Activated T-cell treated with anti-CD3 and anti-CD28 coated beads, Interleukin-2, amount 50 U/mL, for 4 hours (primary cell): ENCODE measurements at places on chromosomes 13 and 19.

DNA sequence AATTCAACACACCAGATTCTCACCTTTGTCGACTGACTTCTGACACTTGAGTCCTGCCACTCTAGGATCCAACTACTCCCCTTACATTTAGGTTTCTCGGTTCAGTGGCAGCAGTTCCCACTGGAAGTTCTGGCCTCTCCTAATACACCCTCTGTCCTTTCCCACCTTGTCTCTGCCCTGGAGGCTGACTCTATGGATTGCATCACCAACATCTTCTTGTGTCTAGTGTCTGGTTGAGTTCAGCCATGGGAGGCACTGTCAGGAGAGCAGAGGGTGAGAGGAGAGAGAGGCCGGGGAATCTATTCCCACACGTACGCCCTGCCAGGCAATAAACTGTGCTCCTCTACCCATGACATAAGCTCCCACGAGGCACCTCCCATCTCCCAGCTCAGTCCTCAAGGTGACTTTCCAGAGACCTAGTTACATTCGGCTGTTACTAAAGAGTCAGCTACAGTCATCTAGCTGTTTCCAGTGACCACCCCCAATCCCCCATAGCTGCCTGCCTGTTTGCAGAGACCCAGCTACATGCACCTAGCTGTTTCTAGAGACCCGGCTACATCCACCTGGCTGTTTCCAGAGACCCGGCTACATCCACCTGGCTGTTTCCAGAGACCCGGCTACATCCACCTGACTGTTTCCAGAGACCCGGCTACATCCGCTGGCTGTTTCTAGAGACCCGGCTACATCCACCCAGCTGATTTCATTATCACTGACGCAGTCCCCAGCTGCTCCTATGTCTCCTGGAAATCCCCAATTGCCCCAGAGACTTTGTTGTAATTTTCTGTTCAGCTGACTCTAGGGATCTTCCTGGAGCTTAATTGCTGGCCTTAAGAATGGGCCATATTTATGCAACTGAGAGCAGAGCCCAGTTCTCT lies 8.1 kb upstream of the LILRB4 start:
- DNase-seq, result no peak

- peak; percentile 18 for DNase-seq
Observed at GRCh38 chr19:17522988-17523872, 11.8 kb downstream of the PGLS start.

DNA sequence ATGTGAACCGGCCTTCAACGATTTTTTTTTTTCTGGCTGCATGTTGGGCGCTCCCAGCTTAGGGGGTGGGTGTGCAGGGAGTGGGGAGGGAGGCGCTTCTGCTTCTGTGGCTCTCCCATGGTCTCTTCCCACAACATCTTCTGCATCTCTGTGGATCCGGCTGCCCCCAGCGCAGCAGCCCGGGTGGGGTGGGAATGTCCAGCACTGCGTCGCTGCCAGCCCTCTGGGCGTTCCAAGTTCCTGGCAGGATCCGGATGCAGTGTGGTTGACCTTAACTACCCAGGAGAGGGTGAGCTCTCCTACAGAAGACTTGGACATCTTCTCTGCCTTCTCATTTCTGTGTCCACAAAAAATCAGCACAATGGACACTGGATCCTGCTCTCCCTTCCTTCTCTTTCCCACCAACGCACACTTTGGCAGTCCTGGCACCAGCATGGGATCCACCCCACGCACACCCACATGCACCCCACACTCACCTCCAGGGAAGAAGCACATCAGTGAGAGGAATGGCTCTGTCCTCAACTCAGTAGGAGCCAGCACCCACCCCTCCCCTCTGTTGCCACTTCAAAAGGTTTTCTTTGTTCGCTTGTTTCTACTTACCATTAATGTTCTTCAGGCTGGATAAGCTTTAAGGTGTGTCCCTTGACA lies 177.3 kb downstream of the COL4A1 start:
- DNase-seq, result no peak

DNA sequence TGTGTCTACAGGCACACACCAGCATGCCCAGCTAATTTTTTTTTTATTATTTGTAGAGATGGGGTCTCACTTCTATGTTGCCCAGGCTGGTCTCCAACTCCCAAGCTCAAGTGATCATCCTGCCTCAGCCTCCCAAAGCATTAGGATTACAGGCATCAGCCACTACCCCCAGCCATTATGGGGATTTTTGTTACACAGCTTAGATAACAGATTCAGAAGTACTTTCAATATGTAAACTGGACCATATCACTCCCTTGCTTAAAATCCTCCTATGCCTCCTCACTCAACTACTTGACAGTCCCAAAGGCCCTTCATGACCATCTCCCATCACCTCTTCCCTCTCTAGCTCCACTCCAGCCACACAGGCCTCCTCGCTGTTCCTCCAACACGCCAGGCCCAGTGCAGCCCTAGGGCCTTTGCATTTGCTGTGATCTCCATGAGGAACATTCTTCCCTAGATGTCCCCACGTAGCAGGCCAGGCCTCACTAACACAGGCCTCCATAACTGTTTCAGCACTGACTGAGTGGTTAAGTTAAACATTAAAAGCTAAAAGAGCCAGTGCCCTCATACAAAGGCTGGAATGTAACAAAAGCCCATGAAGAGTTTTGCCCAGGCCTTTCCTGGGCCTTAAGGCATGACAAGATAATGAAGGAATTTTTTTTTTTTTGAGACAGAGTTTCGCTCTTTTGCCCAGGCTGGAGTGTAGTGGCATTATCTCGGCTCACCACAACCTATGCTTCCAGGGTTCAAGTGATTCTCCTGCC lies 2.5 kb downstream of the DOHH start:
- DNase-seq, result no peak

DNA sequence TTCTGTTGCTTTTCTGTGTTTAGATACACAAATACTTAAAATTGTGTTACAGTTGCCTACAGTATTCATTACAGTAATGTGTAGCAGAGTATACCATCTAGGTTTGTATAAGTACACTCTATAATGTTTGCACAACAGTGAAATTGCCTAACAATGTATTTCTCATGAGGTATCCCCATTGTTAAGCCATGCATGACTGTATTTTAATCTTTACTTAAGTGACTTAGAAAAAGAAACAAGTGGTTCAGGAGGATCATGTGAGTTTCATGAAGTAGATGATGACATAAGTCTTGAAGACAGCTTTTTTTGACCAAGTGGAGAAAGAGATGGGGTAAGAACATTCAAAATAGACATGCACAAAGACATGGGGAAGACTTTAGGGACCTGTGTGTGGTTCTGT lies 8.4 kb upstream of the KCTD4 start:
- no peak for DNase-seq
